ENCODE measurements at places on chromosomes 11 and 22. TPM values are rescaled to one million over a fixed set of nuclear protein-coding genes. Genes with fewer than 3 reads are reported as not detected.

MB gene
- total RNA-seq, result not detected

HBG2 gene
- total RNA-seq, result not detected

SGSM1 gene
- total RNA-seq, result under 0.01 TPM

C11orf52 gene
- 2.0 TPM for total RNA-seq

KCNJ1 gene
- total RNA-seq, result not detected

SPA17 gene
- total RNA-seq, result 9.1 TPM

GLB1L2 gene
- 0.70 TPM for total RNA-seq

LRRC74B gene
- total RNA-seq, result not detected

OR10G4 gene
- total RNA-seq, result not detected

FAM111A gene
- 11.3 TPM for total RNA-seq

MMP12 gene
- total RNA-seq, result not detected

OR51B2 gene
- total RNA-seq, result not detected

RTN4R gene
- total RNA-seq, result 1.2 TPM

KBTBD3 gene
- 0.85 TPM for total RNA-seq

APOL3 gene
- total RNA-seq, result 17.8 TPM

BDNF gene
- 0.34 TPM for total RNA-seq

HBB gene
- total RNA-seq, result not detected

All from pericardium fibroblast (primary cell).